CD4-positive, alpha-beta T cell treated with Interleukin-4 for 1 hour (primary cell): ENCODE measurements at places on chromosomes 7 and 10.

- no peak for DNase-seq
Observed at GRCh38 chr10:121243609-121244241, 354.5 kb downstream of the FGFR2 start.

GRCh38 chr7:152912511-152912910 is 153.0 kb downstream of the ACTR3B start:
- DNase-seq, result no peak

GRCh38 chr10:122637376-122637775 is 62.3 kb downstream of the C10orf120 start:
- DNase-seq, result no peak

- no peak for DNase-seq
Observed at GRCh38 chr7:10181996-10182395, 791.7 kb upstream of the PHF14 start.

- no peak for DNase-seq
Observed at GRCh38 chr10:106043863-106044262, 1120.6 kb downstream of the SORCS1 start.

DNA sequence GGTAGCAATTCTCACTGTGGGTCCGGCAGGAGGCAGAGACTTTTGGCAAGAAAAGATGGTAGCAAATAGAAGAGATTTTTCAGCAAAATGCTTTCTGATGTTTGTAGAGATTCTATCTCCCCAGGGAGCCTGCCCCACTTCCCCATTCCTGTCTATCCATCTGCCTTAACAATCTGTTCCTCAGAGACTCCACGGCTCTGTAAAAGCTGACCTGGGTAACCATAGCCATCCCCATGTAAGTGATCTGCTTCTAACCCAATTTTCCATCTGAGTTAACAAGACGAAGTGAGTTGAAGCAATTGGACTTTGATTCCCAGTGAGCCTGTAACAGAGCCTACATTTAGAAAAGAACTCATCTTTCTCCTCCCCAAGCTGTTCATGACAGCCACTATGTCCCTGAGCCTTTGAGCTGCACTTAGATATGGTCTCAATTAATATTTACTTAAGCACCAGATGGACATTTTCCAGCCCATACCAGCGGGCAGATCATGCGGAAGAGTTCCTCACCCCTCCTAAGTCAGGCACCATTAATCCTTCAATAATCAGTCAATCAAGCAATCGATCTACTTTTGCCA is 896.1 kb downstream of the CCSER2 start:
- DNase-seq, result no peak

GRCh38 chr7:96997512-96998032 is 7.8 kb upstream of the DLX6 start:
- no peak for DNase-seq

- DNase-seq, result no peak
Observed at GRCh38 chr10:131461093-131461492, 149.6 kb upstream of the TCERG1L start.
